Stimulated activated naive B cell treated with anti-CD40 and anti-IgM and Interleukin-4, amounts not matched to agents 10 μg/mL and 1 μg/mL and 100 μg/mL, for 72 hours (primary cell): ENCODE measurements at places on chromosomes 7 and 10.
A peak's percentile ranks its signal among the peaks of the same experiment; 100 is the strongest.

DNA sequence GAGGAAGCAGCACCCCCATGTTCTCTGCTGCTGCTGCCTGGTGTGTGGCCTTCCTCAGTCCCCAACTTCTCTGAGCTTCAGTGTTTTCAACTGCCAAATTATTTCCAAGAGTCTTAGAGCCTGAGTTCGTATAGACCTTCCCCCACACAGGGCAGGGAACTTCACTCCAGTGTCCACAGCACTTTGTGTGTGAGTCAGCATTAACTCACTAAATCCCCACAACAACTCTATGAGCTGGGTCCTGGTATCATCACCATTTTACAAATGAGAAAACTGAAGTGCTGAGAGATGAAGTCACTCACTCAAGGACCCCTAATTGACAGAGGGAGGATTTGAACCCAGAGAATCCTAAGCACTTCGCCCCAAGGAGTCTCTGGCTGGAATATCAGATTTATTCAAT lies 48.3 kb downstream of the ADCYAP1R1 start:
- no peak for DNase-seq
- peaks cover 6% of the 10 kb centered on the region for H3K27me3 ChIP-seq
- no peaks in the 10 kb centered on the region for H3K36me3 ChIP-seq
- no peaks in the 10 kb centered on the region for H3K4me1 ChIP-seq
- H3K27ac ChIP-seq = no peak overlapping the region
- no peak overlapping the region for H3K4me3 ChIP-seq

DNA sequence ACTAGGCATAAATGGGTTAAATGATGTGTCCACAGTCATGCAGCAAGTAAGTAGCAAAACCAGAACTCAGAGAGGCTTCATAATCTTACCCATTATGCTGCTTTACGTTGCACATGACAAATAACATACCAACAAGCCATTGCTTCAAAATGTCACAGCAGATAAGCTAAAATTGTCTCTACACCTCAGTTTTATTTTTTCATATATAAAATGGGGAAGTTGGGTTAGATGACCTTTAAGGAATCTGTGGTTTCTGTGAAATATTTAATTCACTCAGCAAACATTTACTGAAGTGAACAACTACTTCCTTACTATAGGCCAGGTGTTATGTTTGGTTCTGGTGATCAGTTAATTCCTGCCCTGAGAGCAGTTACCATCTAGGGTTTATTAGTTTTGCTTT lies 2.2 kb upstream of the ASCC1 start:
- no peaks in the 10 kb centered on the region for H3K27me3 ChIP-seq
- peak; percentile 29 for DNase-seq
- peaks cover 48% of the 10 kb centered on the region for H3K4me1 ChIP-seq
- H3K27ac ChIP-seq = peak overlapping the region; percentile 98
- peaks cover 18% of the 10 kb centered on the region for H3K36me3 ChIP-seq
- peak overlapping the region; percentile 82 for H3K4me3 ChIP-seq

DNA sequence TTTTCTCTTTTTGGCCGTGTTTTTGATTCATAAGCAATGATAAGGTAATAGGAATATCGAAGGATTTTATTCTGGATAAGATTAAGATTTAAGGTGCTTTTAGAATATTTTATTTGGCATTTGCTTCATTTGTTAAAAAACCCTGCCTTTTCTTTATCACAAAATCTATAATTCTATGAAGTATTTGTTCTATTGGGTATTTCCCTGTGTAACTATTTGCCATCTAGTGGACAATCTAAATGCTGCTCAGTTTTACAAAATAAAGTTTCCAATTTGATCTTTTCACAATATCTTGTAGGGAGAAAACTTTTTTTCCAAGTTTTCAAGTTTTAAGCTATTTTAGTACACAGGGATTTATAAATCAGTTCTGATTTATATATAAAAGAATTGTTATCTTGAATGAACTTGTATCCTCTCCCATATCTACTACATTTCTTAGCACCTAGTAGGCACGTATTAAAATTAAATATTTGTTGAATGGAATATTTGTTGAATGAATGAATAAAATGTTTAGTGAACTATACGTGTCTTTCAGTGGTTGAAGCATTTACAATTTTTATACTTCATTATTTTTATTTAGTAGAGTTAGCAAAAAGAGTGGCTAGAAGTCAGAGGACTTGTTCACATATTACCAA lies 26.5 kb downstream of the ANKRD7 start:
- no peak for DNase-seq
- H3K36me3 ChIP-seq = no peaks in the 10 kb centered on the region
- no peak overlapping the region for H3K27ac ChIP-seq
- H3K27me3 ChIP-seq = peaks cover 9% of the 10 kb centered on the region

DNA sequence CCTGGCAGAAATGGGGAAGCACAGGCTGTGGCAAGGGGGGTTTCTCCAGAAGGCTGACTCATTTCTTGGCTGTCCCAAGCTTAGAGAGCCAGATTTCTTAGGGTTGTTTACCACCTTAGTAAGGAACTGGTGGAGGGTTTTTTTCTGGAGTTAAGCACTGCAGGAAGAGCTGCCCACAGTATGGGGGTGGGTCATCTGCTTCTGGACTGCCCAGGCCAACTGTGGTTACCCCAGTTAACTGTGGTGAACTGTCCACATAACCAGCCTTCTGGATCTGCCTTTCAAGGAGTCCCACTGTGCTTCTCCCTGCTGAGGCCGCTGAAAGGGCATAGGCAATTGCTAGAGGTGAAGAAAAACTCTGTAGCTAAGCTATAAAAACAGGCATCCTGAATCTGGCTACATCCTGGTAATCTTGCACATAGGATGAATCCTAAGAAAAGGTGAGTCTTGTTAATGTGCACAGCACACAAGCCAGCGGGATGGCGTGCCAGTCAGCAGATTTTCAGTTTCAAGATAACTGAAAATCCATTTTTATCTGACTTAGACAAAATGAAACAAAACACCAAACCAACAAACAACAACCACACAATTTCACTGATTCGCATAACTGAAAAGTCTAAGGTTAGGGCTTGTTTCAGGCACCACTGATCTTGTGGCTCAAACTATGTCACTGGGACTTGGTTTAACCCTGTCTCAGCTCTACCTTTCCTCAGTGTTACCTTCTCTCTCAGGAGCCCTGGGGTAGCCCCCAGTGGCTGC lies 21.6 kb upstream of the TSPAN33 start:
- H3K36me3 ChIP-seq = peaks cover 11% of the 10 kb centered on the region
- H3K4me3 ChIP-seq = peak overlapping the region; percentile 71
- peaks cover 26% of the 10 kb centered on the region for H3K4me1 ChIP-seq
- peak; percentile 81 for DNase-seq
- no peaks in the 10 kb centered on the region for H3K27me3 ChIP-seq

DNA sequence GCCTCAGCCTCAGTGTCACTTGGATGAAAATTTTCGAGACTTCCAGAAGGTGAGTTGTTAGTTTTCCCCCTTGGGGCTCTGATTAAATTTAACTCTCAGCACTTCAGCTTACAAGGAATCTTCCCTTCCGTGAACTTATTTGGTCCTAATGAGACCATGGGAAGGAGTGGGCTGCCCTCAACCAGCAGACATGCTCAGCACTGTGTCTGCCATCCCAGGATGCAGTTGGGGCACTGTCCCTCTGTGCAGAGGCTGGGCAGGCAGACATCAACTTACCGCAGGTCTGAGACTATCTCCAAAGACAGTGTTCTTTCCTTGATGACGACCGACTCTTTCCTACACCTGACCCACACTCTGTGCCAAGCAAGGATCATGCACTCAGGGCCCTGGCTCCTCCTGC lies 36.7 kb downstream of the VOPP1 start:
- no peak for DNase-seq
- peak overlapping the region; percentile 66 for H3K4me3 ChIP-seq

GRCh38 chr10:123649676-123650075 lies 16.5 kb upstream of the GPR26 start:
- no peak for DNase-seq
- H3K4me1 ChIP-seq = no peaks in the 10 kb centered on the region
- H3K4me3 ChIP-seq = no peak overlapping the region
- peaks cover 36% of the 10 kb centered on the region for H3K27me3 ChIP-seq
- no peak overlapping the region for H3K27ac ChIP-seq
- H3K36me3 ChIP-seq = no peaks in the 10 kb centered on the region
